H7 (cell line): ENCODE measurements at places on chromosomes 5 and 9. TPM values are rescaled to one million over a fixed set of nuclear protein-coding genes. Genes with fewer than 3 reads are reported as not detected.
A peak's percentile ranks its signal among the peaks of the same experiment; 100 is the strongest.

DNA sequence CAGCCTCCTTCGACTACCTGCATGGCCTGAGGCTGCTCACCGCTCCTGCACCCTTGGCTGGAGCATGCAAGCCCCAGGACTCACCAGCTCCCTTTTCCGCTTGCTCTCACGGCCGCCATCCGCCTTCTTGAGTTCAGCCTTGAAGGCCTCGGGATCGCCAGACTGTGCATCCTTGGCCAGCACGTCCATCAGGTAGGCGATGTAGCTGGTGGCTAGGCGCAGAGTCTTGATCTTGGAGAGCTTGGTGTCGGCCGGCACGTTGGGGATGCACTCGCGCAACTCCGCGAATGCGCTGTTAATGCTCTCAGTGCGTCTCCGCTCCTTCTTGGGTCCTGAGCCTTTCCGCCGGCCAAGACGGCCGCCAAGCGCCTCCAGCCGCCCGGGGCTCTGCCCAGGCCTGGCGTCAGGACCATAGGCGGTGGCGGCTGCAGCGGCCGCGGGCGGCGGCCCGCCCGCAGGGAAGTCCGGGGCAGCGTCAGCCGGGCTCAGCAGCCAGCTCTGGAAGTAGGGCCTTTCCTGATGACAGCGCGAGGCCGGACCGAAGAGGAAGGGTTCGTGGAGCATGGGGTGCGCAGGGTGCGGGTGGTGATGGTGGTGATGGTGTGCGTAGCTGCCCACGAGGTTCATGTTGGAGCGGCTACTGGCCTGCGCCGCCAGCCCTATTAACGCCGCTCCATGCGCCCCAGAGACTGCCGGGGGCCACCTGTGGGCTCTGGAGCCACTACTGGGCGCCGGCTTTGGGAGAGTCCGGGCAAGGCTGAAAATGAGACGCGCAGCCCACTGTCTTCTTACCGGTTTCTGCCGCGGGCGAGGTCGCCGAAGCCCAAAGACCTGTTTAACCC, 424 bp downstream of the HAND1 start:
- DNase-seq, result peak; percentile 81

The PKN3 gene
- total RNA-seq, result 29.4 and 35.0 TPM in 2 replicates

DNA sequence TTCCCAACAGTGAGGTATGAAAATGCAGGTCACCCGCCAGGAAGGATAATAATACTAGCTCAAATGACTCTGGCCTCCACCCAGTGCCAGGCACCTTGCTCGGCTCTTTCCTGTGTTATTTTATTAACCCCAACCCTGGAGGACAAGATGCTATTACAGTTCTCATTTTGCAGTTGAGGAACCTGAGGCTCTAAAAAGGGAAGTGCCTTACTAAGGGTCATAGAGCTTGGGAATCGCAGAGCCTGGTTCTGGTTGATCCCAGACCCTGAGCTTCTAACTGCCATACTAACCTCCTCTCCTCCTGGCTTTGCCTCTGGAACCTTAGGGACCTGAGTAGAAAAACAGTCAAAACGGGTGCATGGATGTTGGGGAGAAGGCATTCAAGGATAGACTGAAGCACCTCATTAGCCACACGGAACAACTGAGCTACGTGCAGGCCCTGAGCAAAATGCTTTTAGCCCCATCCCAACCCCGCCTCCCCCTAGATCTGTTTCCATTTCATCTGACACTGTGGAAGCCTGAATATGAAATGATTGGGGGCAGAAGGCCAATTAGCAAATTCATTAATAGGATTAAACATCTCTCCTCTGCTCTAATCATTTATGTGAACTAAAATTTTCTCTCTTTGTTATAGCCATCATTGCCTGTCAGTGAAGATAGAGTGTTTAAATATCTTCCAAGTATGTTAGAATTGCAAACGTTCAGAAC, 7.9 kb downstream of the KCNIP1 start:
- no peak for DNase-seq

- no peak for DNase-seq
Measured at GRCh38 chr5:134119720-134120119, 5.2 kb downstream of the TCF7 start.

DNA sequence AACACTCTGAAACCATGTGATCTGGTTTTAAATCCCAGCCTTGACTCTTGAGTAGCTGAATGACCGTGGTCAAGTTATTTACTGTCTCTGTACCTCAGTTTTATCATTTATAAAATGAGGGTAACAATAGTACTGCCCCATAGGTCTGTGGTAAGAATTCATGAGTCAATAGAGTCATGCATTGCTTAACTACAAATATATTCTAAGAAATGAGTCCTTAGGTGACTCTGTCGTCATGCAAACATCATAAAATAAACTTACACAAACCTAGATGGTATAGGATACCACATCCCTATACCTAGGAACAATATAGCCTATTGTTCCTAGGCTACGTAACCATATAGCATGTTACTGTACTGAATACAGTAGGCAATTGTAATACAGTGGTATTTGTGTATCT, 20.3 kb upstream of the ABCA1 start:
- DNase-seq, result no peak

DNA sequence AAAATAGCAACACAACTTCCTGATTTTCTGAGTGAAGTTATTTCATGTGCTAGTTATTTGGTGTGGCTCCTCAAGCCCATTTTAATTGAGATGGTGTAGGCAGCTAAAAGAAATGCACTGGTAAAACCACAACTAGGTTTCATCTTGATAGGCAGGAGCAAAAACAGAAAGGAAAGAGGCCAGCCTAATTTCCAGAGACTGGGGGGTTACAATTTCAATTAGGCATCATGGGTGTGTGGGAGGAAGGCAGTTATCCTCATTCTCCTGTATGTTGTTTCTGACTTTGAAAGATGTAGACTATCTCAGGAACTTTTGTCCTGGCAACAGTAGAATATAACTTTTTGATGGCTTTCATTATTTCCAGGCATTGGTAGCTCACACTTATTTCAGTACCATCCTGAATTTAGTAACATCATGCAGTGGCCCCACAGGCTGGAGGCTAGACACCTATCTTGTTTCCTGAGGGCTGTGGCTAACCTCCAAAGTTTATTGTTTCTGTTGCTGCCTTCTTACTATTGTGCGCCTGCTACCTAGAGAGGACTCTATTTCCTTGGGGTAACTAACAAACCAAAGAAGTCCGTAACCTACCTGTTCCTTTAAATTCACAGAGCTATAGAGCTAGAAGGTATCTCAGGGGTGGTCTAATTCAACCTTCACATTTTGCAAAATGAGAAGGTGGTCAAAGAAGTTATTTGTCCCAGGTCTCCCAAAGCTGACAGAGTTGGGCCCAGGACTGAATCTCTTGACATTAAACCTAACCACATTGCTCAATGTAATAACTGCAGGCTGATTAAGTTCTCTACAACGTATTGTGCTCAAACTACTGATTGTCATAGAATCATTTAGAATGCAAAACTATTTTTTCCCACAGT, 42.4 kb downstream of the FYB1 start:
- no peak for DNase-seq

GRCh38 chr9:129981180-129981907, 61.6 kb downstream of the FNBP1 start:
- no peak for DNase-seq

- DNase-seq, result no peak
Measured at GRCh38 chr5:109191153-109191558, 218.6 kb downstream of the PJA2 start.

The FAM120AOS gene
- 37.7 and 46.8 TPM in 2 replicates for total RNA-seq

GRCh38 chr9:94031946-94032345, 52.3 kb upstream of the PTPDC1 start:
- no peak for DNase-seq

The BAAT gene
- total RNA-seq, result 0.10 TPM in 1 of 2 replicates, not detected in the other

- no peak for DNase-seq
Measured at GRCh38 chr5:152061095-152061494, 136.4 kb upstream of the GLRA1 start.

The AQP7 gene
- not detected in 2 replicates for total RNA-seq

GRCh38 chr5:124650951-124651662, 95.3 kb downstream of the ZNF608 start:
- DNase-seq, result peak; percentile 42

GRCh38 chr5:67095346-67096171, 101.0 kb downstream of the CD180 start:
- no peak for DNase-seq

- peak; percentile 59 for DNase-seq
Measured at GRCh38 chr5:143014017-143014651, 244.0 kb downstream of the ARHGAP26 start.

DNA sequence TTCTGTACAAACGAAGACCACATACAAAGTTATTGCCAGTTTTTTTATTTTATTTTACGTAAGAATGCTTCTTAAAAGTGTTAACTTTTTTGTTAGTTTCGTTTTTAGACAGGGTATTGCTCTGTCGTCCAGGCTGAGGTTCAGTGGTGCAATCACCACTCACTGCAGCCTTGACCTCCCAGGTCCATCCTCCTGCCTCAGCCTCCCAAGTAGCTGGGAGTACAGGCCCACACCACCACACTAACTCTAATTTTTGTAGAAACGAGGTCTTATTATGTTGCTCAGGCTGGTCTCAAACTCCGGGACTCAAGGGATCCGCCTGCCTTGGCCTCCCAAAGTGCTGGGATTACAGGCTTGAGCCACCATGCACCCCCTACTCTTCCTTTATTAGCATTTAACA, 2.3 kb upstream of the DNAJA1 start:
- DNase-seq, result no peak

- DNase-seq, result no peak
Measured at GRCh38 chr5:33650911-33651310, 210.1 kb downstream of the TARS1 start.

DNA sequence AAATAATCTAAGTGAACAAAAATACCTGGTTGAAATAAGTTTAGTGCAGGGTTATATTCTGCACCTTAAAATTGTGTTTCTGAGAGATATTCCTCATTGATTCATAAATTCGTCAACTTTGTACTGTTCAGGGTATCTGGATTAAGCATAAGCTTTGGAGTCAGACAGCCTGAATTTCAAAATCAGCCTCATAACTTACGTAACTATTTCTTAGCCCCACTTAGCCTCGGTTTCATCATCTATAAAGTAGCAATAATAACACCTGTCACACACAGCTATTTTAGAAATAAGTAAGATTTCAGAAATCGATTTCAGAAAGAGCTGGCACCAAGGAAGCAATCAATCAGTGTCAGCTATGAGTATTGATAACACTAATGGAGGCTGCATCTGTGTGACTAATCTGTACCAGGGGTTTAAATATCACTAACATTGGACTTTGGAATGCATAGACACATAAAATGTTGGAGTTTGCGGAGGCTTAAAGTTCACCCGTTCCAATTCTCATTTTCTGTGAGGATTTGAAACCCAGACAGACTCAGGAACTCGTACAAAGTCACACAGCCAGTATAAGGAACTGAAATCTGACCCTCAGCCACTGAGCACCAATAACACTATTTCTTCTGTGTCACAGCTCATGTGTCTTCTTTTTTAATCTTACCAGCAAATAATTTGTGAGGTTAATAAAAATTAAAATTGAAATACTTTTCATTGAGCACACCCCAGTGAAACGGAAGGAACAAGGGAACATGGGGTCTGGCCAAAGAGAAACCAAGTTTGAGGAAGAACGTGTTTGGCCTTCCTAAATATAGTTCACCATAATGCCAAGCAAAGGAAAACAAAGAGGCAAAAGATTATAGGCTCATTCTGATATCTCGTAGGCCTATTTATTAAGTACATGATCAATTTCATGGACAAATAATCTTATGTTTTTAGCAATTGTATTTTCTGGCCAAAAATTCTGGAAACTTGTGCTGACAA, 194.4 kb upstream of the PTGER4 start:
- DNase-seq, result no peak

DNA sequence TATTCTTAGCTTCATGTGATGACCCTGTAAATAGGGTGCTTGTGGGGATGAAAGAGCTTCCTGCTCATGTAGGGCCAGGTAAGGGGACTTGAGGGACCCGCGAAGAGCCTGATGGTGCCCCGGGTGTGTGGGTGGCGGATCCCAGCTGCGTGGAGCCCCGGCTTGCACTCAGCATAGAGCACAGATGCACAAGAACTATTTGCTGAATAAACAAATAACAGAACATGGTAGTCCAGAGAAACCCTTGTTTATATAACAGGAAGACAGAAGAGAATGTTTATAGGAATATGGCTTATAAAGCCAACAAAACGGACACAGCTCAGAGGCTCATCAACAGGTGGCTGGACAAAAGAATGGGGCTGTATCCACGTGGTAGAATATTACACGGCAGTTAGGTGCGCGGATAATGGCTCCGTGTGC, 106.9 kb upstream of the COL5A1 start:
- DNase-seq, result no peak

The C5orf63 gene
- 0.37 and 0.90 TPM in 2 replicates for total RNA-seq

DNA sequence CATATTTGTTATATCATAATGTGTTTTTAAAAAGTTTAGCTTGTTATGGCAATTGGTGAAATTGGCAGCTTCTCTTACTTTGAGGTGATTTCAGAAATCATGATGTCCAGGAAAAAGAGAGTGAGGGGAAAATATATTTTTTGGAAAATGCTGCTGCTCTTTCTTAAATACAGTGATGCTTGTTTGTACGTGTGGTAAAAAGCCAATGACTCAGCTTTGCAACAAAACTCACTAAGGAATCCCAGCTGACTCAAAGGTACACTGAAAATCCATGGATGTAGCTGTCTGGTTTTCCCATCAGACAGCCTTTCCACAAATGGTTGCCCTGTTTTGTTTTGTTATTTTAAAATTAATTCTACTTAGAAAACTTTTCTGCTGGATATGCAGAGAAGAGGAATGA, 306.4 kb upstream of the PAPPA start:
- no peak for DNase-seq

GRCh38 chr9:136787690-136788400, 3.3 kb upstream of the TMEM141 start:
- peak; percentile 89 for DNase-seq

- no peak for DNase-seq
Measured at GRCh38 chr9:4016789-4017188, 283.1 kb downstream of the GLIS3 start.

The DIPK1B gene
- total RNA-seq, result 57.0 and 75.7 TPM in 2 replicates

The NFIB gene
- total RNA-seq, result 3.7 and 5.0 TPM in 2 replicates

- no peak for DNase-seq
Measured at GRCh38 chr5:130277522-130277921, 373.3 kb downstream of the CHSY3 start.

GRCh38 chr9:6428940-6429889, 16.2 kb downstream of the UHRF2 start:
- DNase-seq, result no peak

DNA sequence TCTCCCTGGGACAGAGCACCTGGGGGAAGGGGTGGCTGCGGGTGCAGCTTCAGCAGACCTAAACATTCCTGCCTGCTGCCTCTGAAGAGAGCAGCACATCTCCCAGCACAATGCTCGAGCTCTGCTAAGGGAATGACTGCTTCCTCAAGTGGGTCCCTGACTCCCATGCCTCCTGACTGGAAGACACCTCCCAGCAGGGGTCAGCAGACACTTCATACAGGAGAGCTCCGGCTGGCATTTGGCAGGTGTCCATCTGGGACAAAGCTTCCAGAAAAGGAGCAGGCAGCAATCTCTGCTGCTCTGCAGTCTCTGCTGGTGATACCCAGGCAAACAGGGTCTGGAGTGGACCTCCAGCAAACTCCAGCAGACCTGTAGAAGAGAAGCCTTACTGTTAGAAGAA, 77.2 kb downstream of the SLCO6A1 start:
- DNase-seq, result no peak

GRCh38 chr9:14452539-14452938, 138.6 kb upstream of the NFIB start:
- no peak for DNase-seq
